ENCODE measurements at places on chromosomes 6 and 20.

GRCh38 chr6:1608222-1609040, 1.3 kb upstream of the FOXC1 start:
- no peak for DNase-seq

DNA sequence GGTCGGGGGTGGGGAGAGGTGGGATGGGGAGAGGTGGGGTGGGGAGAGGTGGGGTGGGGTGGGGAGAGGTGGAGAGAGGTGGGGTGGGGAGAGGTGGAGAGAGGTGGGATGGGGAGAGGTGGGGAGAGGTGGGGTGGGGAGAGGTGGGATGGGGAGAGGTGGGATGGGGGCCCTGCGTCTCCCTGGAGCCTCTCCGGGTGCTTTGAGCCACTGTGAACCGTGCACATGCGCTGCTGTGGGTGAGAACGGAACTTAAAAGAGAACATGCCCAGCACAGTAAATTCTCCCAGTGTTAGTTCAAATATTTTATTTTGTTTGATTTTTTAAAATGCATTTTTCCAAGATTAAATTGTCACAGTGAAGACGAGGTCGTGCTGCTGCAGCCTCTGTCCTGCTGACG, 16.7 kb downstream of the SS18L1 start:
- DNase-seq: no peak

DNA sequence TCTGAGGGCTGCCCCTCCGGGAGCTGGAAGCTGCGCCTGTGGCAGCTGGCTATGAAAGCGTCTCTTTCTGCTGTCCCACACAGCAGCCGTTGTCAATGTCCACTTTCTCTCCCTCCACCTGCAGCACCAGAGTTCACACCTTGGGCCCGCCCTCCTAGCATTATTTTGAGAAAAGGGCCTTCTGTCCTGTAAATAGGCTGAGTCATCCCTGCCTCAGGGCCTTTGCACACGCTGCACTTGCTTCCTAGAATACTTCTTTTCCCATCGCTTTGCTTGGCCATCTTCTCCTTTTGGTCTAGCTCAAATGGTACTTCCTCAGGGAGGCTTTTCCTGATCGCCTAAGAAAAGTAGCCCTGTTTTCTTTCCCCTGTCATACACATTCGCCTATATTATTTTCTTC, 69.3 kb upstream of the ZNFX1 start:
- DNase-seq: no peak

GRCh38 chr6:167229586-167229985, 61.5 kb upstream of the UNC93A start:
- DNase-seq: no peak

DNA sequence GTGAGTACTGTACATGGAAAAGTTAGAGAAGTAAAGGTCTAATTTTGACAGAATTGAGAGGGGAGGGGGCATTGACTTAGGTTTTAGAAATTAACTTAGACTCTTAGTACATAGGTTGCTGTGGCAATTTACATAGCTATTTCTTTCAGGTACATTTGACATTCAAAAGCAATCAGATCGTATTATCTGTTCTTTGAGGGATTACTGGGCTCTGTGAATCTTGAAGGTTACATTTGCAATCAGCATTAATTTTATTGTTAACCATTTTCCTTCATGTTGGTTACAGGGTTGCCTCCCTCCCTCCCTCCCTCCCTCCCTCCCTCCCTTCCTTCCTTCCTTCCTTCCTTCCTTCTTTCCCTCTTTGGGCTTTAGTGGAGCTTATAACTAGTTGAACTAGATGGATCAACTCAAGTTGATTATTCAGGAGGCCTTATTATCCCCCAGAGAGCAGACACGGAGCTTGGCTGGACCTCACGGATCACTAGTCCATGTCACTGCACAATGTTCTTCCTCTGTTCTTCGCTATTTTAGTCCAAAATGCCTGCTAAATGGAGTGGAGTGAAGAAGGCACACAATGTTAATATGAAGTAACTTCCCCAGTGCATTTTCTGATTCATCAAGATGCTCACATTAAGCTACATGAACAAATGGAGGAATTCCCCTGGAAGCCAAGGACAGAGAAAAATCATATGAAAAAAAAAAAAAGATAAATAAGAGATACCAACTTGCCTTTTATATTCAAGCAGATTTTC, 87.8 kb downstream of the PLCB4 start:
- no peak for DNase-seq

- no peak for DNase-seq
Measured at GRCh38 chr20:8043687-8044282, 24.2 kb upstream of the TMX4 start.

DNA sequence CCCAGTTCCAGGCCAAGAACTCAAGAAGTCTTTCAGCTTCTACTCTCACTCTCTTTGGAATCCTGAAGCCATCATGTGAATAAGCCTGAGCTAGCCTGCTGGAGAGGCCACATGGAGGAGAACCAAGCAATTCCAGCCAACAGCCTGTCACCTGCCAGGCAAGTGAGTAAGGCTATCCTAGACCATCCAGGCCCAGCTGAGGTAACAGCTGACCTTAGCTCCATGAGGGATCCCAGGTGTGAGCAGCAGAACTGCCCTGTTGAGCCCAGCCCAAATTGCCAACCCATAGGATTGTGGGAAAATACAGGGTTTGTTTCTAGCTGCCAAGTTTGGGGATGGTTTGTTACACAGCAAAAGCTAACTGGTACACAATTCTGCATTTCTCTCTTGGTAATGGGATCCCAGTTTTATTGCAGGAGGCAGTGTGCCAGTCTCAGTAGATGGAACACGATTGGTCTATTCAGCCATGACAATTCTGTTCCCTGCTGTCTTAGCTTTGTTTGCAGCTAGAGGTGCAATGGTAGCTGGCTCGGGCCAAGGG, 5.5 kb downstream of the SRXN1 start:
- DNase-seq: no peak

GRCh38 chr6:52207066-52207465, 20.9 kb downstream of the IL17A start:
- DNase-seq: no peak

DNA sequence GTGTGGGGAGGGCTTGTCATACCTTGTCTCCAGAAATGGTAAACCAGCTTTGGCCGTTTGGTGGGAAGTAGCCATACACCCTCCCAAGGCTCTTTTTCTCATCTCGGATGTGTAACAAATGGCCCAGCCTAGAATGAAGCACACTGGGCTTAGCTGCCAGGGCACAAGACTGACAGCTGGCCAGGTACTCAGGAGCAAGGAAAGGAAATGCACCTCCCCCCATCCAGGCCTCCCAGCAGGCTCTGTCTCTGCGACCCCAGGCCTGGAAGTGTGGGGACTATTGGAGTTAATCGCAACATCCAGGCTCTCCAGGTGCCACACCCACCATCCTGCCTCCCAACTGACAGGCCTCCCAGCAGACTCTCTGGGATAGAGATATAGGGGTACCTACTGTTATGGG, 43.0 kb downstream of the MRS2 start:
- no peak for DNase-seq

DNA sequence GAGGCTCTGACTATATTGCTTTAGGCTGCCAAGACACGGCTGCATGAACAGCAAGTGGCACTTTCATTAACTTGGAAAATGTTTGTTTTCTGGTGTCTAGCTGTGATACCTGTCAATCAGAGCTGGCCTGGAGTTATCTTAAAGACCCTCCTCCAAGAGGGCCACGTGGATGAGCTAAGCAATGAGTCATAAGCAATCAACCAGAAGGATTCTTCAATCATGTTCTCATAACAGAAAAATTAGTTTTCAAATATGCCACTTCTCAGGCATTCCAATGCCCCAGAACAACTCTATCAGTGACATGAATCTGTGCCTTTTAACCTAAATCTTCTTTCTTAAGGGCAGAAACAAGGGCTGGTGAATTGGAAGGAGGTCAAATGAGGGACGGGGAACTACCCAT, 283.0 kb downstream of the HTR1B start:
- no peak for DNase-seq

- no peak for DNase-seq
Measured at GRCh38 chr6:45969026-45969425, 46.6 kb downstream of the CLIC5 start.

- DNase-seq: no peak
Measured at GRCh38 chr6:91443405-91443804, 856.5 kb upstream of the MAP3K7 start.

- DNase-seq: no peak
Measured at GRCh38 chr6:30726506-30727413, 6.6 kb downstream of the TUBB start.

GRCh38 chr6:108592371-108593337, 31.9 kb downstream of the FOXO3 start:
- DNase-seq: no peak

- DNase-seq: no peak
Measured at GRCh38 chr20:42432496-42433334, 757.0 kb downstream of the PTPRT start.

DNA sequence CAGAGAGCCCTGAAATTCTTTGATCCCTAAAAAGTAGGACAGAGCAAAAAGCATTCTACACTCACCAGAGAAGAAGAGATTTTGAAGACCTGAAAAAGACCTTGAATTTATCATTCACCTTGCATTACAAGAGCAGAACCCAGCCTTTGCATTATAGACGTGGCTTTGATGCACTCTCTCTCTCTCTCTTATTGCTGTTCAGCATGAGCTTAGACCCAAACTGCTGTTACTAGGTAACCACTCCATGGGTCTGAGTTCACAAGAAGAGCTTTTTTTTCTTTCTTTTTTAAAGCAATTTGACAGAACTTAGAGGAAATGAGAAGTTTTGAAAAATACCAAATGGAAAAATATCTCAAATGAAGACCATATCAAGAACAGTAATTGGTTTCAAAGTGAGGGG, 44.4 kb downstream of the COL9A1 start:
- no peak for DNase-seq

DNA sequence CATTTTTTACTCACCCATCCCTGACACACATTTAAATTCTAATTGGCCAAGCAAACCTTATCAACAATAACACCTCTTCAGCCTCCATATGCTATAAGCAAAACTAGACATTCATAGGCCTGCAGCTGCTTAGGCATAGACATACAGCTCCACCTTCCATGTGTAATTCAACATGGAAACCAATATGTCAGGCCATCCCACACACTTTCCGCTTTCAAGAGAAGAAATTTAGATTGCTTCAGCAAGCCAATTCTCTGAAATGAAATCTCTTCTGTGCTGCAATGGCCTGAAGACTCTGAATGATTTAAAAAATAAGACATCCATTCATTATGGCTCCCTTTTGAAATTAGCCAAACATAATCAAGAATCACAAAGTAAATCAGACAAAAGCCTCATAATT, 4.5 kb upstream of the RAB22A start:
- no peak for DNase-seq

All from activated T-helper 1 cell treated with anti-CD3 and anti-CD28 coated beads, Interleukin-2, amount 50 U/mL, for 16 hours (primary cell).